ENCODE measurements at places on chromosomes 2 and 18.

GRCh38 chr2:38315707-38316333, 61.3 kb downstream of the ATL2 start:
- no peak for DNase-seq

DNA sequence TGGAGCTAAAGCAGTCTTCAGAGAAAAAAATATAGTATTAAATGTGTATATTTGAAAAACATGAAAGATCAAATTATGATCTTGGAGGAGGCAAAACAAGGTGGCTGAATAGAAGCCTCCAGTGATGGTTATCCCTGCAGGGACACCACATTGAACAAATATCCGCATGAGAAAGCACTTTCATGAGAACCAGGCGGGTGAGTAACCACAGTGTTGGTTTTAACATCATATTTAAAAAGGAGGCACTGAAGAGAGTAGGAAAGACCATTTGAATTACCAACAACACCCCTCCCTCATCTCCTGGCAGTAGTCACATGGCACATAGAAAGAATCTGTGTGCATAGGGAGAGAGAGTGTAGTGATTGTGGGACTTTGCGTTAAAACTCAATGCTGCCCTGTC, 759.6 kb upstream of the NRXN1 start:
- DNase-seq, result no peak

- DNase-seq, result no peak
Measured at GRCh38 chr2:226608451-226608850, 191.2 kb downstream of the IRS1 start.

DNA sequence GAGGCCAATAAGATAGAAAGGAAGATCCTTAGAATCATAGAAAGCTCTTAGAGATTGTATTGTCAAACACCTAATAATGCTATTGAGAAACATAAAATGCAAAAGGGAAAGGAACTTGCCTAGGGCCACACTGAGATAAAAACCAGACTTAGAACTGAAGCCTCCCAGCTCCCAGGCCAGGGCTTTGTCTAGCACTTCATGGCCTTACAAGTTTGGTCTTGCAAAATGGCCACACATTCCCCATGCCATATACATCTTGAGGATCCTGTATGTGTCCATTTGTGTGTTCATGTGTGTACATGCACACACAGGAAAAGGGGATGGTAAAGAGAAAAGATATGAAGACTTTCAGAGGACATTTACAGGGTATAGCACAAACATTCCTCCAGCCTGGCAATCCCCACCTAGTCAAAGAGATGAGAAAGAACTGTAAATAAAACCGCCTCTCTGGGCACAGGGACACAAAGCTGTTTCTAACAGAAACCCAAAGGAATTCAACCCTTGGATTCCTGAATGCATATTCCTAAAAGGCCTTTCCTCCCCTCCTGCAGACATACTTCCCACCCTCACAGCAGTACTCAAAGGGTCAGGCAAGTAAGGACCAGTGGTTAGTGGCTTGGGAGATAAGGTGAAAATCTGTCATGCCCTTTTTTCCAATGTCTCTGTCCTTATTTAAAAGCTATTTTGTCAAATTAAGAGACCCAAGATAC, 99.7 kb upstream of the KLHL29 start:
- no peak for DNase-seq

All from activated CD4-positive, CD25-positive, alpha-beta regulatory T cell (primary cell).